ENCODE measurements at places on chromosomes 12 and 14.

DNA sequence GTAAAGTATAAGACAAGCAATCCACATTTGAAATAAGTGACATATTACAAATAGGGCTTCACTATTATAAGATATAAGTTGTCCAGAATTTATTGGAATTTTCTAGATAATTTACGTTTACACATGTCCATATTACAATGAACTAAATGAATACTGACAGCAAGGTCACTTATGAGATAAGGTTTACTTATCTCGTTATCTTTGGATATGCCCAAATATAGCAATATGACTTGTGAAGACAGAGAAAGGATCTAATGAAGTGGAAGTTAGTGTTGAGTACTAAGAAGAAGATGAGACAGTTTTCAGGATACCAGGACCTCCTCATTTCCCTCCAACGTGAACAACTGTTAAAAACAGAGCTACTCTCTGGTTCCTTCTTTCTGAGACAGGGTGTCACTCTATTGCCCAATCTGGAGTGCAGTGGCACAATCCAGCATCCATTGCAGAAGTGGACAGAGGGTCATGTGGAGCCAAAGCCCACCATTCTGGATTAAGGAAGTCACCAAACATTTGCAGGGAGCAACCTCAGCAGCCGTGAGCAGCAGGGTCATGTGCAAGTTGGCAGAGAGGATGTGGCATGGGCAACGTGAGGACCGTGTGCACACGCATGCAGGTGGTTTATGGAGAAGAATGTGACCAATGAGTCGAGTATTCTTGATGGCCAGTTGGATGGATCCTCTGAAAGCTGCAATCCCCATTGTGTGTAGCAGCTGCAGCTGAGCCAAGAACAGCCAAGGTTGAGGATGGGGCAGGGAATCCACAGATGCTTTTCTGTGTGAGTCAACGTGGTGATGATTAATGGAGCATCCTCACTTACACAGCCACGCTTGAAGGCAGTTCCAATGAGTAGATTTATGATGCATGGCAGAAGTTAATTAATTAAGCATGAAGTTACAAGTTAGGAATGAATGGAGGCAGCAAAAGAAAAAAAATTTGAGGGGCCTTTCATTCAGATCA, 111.0 kb downstream of the BICD1 start:
- DNase-seq: no peak

DNA sequence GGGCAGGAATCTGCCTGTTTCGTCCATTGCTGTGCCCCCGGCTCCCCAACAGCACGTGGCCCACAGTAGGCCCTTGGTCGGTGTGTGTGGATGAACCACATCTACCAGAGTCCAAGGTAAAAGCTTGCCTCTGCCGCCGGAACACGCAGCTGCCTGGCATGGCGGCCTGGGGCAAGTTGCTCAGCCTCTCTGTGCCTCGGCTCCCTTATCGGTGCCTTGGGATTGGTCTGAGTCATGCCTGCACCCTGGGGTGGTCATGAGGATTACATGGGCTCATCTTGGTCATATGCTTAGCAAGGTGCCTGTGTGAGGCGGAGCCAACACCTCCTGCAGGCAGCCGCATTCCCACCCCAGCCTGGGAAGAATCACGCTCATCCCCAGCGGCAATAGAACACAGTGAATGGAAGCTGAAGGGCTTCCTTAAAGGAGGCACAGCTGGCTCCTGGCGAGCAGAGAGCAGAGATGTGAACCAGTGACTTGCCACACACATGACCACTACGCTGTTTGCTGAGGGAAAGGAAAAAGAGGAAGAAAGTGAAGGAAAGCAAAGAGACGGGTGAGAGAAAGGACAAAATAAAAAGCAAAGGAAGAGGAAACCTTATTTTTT, 5.5 kb upstream of the SCARB1 start:
- DNase-seq: no peak

DNA sequence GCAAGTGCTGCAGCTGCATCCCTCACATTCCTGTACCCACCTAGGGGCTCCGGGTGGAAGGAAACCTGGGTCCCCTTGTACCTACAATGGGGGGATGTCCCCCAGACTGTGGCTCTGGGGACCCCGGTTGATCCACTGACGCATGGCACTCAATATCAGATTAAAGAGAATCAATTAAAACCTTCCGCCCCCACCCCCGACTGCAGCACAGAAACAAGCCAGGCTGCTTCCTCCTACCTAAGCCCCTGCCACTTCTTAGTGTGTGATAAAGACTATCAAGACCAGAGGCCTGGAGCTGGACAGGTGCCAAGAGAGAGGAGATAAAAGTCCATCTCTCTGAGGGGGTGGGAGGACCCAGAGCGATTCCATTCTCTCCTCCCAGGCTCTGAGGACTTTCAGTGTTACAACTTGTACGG, 28.2 kb upstream of the RPLP0 start:
- no peak for DNase-seq

GRCh38 chr12:3335078-3335487, 155.9 kb upstream of the PRMT8 start:
- no peak for DNase-seq

DNA sequence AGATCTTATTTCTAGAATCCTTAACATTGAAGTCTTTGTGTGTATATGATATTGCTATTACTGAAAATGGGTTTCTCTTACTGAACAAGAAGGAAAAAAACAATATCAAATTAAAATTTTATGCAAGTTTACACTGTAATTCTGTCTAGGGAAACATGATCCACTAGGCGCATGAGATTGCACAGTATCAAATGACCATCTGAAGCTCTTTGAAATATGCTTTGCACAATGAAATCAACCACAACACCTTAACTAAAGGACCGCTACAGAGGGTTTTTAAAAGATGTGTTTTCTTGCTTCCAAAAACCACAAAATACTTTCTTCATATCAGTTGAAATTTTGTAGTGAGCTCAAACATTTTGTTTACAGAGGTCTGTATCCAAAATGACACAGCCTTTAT, 15.1 kb upstream of the KERA start:
- no peak for DNase-seq

DNA sequence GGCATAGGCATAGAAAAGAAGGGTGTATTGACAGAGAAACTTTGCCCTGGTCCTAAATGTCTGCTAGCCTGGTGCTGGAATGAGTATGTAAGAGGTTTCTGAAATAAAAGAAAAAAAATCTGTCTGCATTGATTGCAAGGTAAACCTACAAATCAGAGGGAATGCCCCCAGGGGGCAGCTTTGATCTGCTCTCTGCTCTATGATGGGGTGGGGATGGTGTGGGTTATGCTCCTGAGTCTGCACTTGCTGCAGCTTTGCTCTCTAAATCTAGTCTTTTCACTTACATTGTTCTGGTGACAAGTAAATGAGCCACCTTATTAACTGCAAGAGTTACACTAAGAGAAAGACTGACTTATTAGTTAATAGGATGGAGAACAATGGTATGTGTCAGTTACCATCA, 468.4 kb upstream of the STXBP6 start:
- no peak for DNase-seq

GRCh38 chr12:57744194-57744776, 554 bp upstream of the TSPAN31 start:
- DNase-seq: no peak

GRCh38 chr12:51075390-51075789, 8.0 kb downstream of the CSRNP2 start:
- DNase-seq: no peak

GRCh38 chr12:132675757-132676432, 11.2 kb downstream of the POLE start:
- no peak for DNase-seq

GRCh38 chr12:11801643-11802042, 152.2 kb downstream of the ETV6 start:
- no peak for DNase-seq

DNA sequence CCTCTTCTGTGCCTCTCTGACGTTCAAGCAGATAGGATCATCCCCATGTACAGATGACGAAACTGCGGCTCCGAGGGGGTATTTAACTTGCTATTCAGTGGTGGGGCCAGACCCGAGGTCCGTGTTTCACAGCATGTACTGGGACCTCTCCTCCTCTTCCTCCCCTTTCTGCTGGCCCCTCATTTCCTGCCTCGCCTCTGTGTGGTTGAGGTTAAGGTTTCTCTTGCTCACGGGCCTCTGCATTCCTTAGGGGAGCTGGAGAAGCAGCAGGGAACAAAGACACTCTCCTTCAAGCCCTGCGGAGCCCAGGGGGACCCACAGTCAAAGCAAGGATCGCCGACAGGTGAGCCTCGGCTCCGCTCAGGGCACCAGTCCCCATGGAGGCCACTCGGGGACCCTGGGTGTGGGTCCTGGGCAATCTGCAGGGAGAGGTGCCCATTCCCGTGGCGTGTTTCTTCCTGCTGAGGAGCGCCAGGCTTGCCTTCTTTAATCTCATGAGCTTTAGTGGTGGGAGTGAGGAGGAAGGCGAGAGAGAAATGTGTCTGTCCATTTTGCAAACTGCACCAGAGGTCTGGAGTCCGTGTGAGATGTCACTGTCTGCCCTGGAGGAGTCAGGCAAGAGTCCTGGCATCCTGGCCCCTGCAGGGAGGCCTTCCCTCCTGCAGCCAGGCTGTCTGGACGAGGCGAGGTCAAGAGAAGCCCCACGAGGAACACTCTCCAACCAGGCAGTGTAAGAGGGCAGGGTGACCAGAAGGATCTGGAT, 45.0 kb downstream of the SLC6A12 start:
- no peak for DNase-seq

- DNase-seq: no peak
Measured at GRCh38 chr12:33587784-33588712, 148.4 kb upstream of the SYT10 start.

GRCh38 chr14:87467578-87467977, 525.4 kb downstream of the GALC start:
- no peak for DNase-seq

- DNase-seq: no peak
Measured at GRCh38 chr14:37903343-37904191, 304.1 kb upstream of the SSTR1 start.

DNA sequence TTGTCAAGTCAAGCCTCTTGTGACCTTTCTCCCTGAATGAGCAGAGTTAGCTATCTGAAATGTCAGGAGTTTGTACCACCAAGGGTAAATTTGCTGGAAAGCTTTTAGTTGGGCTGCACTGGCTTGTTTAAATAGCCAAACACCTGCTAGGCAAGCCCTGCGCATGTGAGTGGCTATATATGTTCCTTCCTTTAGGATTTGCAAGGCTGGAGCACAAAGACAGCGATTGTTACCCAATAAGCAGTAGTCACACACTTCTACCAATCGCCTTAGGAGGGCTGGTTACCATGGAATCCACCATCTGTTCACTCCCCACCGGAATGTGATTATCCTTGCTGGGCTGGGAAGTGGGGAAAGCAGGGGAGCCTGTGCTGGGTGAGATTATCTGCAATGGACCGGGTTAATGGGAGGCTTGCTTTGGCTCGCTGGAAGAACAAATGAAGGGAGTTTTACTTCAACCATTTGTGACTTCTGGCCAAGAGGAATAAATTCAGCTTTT, 102.5 kb downstream of the FGD4 start:
- DNase-seq: no peak

DNA sequence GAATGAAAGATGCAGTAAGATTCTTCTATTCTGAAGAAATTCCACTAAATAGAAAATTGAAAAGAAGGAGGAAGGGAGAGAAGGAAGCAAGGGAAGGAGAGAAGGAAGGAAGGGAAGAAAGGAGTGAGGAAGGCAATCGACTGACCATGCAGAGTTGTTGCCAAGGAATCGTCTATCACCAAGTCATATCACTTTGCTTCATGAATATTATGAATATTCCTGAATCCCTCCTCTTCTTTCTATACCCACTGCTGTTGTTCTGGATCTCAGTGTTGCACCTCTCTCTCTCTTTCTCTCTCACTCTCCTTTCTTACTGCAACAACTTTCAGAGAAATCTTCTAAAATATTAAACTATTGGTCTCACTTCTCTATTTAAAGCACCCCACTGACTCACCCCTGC, 222.4 kb downstream of the IPO8 start:
- no peak for DNase-seq

- no peak for DNase-seq
Measured at GRCh38 chr14:91185721-91186120, 58.8 kb downstream of the GPR68 start.

DNA sequence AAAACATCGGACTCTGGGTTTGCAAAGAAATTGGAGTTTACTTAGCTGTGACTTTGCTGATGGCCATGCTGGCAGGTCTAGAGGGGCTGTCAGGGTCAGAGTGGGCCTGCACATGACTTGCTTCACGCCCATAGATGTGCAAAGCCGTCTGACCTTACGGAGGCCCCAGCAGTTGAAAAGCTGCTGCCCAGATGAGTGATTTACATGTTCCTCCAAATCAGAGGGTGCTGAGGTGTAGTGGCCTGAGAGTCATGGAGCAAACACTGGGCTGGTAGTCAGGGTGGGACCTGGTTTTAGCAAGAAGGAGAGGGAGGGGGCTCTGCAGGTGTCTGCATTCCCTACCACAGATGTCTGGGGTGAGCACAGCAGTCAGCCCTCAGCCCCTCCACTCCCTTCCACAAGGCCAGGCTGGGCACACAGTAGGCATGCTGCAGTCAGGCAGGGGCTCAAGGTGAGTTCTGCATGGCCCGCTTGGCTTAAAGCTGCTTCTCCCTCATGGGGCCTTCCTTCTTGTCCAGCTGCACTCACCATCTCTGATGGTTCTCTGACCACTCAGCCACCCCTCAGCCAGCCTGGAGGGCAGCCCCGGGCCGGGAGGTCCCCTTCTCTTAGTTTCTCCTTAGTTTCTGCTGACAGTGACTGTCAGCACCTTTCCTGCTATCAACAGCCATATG, 34.2 kb upstream of the EML1 start:
- no peak for DNase-seq

- DNase-seq: no peak
Measured at GRCh38 chr12:113075137-113075683, 18.7 kb downstream of the DTX1 start.

DNA sequence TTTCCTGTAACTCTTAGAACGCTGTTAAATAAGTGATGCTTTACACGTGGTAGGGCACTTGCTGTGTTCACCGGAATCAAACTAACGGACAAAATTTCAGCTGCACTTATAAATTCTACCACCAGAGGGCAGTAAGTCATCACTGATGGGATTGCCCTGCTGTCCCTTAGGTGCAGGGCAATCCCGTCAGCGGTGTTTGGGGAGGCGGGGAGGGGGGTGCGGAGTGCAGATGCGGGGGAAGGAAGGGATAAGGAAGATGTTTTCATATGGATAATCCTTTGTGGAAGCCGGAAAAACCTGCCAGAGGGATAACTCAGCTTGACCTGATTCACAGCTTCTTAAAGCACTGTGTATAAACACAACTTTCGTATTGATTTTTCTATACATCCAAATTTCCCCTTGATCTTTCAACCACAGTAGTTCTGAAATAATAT, 21.7 kb upstream of the SLC10A1 start:
- peak; percentile 7 for DNase-seq

DNA sequence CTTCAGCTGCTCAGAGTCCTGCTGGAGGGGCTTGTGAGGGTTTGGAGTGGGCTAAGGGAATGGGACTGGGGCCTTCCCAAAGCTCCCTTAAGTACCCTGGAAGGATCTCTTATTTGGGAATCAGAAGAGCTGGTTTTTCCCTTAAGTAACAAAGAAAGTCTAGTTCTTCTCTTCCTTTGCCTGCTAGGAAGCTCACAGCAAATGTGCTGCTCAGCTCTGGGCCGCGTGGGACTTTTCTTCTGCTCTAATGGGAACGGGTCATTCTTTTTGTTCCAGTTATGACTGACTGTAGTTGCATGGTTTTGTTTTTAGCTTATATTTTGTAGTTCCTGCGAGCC, 6.0 kb downstream of the KIF26A start:
- no peak for DNase-seq
